ENCODE measurements at places on chromosomes 2 and 18. TPM values are rescaled to one million over a fixed set of nuclear protein-coding genes. Genes with fewer than 3 reads are reported as not detected.

The NEU2 gene
- not detected for total RNA-seq

The LYG1 gene
- 0.37 TPM for total RNA-seq

The SKOR2 gene
- total RNA-seq: not detected

The RESP18 gene
- total RNA-seq: not detected

The EXOC6B gene
- total RNA-seq: 26.5 TPM

The NCKAP5 gene
- 1.2 TPM for total RNA-seq

The CFAP221 gene
- not detected for total RNA-seq

The PRSS56 gene
- not detected for total RNA-seq

The COX5B gene
- total RNA-seq: 275 TPM

The OR6B2 gene
- total RNA-seq: not detected

The PPP1R1C gene
- not detected for total RNA-seq

The COL5A2 gene
- total RNA-seq: 1,030 TPM

The STAT4 gene
- total RNA-seq: 0.89 TPM

The VWC2L gene
- not detected for total RNA-seq

The IL1R2 gene
- not detected for total RNA-seq

The FABP1 gene
- not detected for total RNA-seq

The TANK gene
- total RNA-seq: 106 TPM

The ARHGAP25 gene
- total RNA-seq: not detected

The FBXO36 gene
- 3.8 TPM for total RNA-seq

The CAVIN2 gene
- 28.1 TPM for total RNA-seq

The GALNT5 gene
- 1.7 TPM for total RNA-seq

The DYTN gene
- total RNA-seq: not detected

The OSR1 gene
- 1.9 TPM for total RNA-seq

The AMER3 gene
- total RNA-seq: not detected

The SERPINB7 gene
- total RNA-seq: 8.5 TPM

The ABCA12 gene
- not detected for total RNA-seq
